ENCODE measurements at places on chromosomes 12 and 14.

DNA sequence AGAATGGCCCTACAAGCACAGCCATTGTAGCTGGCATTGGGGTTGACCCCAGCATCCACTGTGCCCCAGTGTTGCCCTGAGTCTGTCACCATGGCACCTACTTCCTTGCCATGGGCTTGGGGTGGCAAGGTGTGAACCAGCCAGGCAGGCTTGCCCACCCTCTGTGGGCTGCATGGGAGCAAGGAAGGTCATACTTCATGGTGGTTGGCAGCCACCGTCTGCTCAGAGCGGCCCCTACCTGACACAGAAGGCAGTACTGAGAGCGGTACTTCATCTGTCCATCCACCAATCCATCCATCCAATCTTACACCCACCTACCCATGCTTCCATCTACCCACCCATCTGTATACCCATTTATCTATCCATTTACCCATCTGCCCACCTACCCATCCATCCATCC, 160.1 kb downstream of the KIF26A start:
- DNase-seq: no peak

- no peak for DNase-seq
Observed at GRCh38 chr14:93997916-93998870, 1.1 kb downstream of the CCDC197 start.

- DNase-seq: no peak
Observed at GRCh38 chr12:65956056-65956738, 131.9 kb downstream of the HMGA2 start.

DNA sequence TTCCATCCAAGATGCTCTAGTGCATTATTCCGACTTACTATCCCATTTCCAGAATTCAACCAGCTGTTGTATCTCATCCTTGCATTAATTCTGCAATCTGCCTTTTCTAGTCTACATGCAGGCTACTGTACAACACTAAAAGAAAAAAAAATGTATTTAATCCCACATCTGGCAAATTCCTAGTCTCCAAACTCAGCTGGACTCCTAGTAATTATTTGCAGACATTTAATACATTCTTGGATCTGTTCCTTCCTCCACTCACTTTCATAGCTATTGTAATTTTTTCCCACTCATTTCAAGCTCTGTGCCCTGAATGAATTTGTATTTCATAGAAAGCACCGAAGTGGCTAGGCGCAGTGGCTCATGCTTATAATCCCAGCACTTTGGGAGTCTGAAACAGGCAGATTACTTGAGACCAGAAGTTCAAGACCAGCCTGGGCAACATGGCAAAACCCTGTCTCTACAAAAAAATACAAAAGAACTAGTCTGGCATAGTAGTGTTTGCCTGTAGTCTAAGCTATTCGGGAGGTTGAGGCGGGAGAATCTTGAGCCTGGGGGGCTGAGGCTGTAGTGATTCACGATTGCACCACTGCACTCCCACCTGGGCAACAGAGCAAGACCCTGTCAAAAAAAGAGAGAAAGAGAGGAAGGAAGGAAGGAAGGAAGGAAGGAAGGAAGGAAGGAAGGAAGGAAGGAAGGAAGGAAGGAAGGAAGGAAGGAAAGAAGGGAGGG, 39.5 kb upstream of the YAF2 start:
- no peak for DNase-seq

- no peak for DNase-seq
Observed at GRCh38 chr12:64457466-64457865, 5.5 kb downstream of the TBK1 start.

DNA sequence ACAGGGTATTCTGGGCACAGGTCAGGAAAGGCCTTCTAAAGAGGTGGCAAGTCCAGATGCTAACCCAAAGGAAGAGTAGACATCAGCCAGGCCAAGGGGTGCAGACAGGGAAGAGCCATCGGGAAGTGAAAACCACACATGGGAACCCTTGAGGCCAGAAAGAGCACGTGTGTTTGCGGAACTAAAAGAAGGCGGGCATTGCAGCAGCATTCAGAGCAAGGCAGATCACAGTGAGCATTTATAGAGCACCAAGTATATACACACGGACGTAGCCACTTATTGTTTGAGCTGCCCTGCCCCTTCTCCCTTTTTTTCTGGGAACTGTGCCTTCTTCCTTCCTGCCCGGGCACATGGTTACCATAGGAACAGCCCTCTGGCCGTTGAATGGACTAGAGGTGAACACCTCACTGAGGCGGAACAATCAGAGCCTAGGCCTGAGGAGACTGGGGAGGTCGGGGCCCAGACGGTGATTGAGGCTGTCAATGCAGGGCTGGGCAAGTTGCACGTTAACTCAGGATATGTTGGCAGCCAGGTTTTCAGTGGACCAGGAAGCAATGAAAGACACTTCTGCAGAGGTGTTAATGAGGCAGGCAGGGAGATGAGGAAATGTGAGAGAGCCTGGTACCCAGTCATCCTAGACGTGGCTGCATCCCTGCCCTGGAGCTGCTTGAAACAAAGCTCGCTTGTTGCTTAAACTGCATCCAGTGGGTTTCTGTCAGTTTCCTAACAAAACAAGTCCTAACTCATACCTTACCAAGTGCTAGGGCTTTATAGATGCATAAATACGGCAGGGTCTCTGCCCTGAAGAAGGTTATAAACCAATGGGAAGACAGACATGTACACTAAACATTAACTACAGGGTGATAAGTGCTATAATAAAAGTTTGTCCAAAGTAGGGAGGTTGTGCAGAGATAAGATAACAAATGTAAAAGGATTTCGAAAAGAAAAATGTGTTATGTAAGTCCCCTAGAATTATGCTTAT, 34.2 kb downstream of the MOAP1 start:
- DNase-seq: no peak

DNA sequence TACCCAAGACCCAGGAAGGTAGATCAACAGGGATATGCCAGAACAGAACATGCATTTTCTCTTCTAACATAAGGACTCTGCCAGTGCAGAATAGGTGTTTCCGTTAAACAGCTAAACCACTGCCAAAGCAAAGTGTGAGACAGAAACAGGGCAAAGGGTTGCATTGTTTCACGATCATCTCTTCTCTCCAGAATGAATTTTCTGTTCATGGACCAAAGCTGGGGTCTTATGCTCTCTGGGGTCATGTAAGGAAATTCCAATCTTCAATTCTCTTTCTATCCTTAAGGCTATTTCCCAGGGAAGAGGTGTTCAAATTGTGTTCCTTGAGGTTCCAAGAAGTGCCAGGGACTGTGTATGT, 10.9 kb downstream of the PSMB5 start:
- DNase-seq: no peak

Measured in GM12864 (cell line).